ENCODE measurements at places on chromosomes 1 and 21. TPM values are rescaled to one million over a fixed set of nuclear protein-coding genes. Genes with fewer than 3 reads are reported as not detected.

Gene CD34
- total RNA-seq = 0.15 TPM

Gene DDR2
- total RNA-seq = 1.9 TPM

Gene SLC16A4
- 0.46 TPM for total RNA-seq

Gene TAL1
- 0.05 TPM for total RNA-seq

Gene PIK3R3
- 36.3 TPM for total RNA-seq

Gene FAM177B
- not detected for total RNA-seq

Gene KRTAP19-3
- total RNA-seq = not detected
